ENCODE measurements at places on chromosomes 2 and 18.

DNA sequence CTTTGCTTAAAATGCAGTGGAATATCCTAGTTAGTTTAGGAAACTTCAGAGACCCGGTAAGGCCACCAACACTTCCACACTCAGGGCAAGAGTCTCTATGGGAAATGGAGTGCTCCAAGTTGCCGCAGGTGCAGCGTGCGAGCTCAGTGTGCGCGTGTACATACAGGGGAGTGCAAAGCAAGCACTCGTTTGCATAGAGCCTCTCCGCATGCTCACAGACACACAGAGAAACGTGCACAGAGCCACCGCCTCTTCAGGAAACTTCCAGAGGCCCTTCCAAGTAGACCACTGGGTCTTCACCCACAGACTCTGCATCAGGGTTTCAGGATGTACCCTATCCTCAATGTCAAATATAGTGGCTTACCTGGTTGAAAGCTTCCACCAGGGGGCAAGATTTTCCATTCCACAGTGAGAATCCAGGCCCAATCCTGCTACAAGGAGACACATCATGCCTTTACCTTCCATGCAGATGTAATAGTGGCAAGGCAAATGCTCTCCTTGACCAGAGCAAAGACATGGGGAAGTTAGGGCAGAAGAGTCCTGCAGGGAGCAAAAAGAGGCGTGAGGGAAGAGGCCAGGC, 513.0 kb upstream of the MYT1L start:
- DNase-seq: no peak

GRCh38 chr18:68441241-68441640, 273.7 kb downstream of the TMX3 start:
- no peak for DNase-seq

DNA sequence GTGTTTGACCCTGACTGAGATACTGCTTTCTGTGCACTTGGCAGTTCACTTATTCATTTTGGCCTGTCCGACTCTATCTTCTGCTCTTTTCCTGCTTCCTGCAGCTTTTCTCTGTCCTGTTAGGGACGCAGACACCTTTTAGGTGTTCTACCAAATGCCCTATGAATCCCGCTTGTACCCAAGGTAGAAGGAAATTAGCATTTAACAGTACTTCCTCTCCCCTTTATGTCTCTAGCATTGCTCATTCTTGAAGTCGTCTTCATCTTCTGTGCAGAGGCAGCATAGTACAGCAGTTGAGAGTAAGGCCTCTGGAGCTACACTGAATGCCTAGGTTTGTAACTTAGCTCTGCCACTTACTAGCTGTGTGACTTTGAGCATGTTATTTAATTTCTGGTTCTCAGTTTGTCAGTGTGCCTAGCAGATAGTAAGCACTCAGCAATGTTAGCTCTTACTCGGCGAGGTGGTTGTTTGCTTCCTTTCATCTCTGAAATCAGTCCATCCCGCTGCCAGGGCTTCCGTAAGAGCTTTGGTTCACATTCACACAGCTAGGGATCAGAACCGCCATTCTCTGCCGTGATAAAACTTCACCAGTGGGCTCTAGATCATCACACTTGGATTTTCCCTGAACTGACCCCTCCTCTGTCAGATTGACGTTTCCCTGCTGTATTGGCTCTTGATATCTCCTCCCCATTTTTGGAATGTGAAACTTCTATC, 1.4 kb downstream of the CCT7 start:
- no peak for DNase-seq

- DNase-seq: no peak
Measured at GRCh38 chr18:62545098-62545497, 22.3 kb downstream of the ZCCHC2 start.

GRCh38 chr2:176075481-176075880, 8.3 kb downstream of the EVX2 start:
- DNase-seq: no peak

GRCh38 chr18:35179906-35180305, 60.9 kb upstream of the ZNF397 start:
- DNase-seq: no peak

DNA sequence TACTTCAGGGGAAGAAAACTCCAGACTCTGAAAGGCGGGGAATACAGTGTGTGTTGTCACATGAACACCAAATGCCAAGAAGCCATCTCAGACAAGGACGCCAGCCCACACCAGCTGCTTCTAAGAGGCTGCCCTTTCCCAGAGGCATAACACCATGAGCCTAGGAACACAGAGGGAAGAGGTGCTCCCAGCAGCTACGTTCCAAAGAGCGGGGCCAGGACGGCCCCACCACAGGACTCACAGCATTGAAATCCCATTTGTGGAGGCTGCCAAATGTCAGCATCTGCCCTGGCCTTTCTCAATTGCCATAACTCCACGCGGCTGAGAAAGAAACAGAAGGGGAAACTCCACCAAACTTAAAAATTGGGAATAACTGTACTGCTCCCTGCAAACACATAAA, 20.1 kb upstream of the ID2 start:
- DNase-seq: no peak

GRCh38 chr18:3255611-3256165, 6.2 kb upstream of the MYL12B start:
- DNase-seq: no peak

DNA sequence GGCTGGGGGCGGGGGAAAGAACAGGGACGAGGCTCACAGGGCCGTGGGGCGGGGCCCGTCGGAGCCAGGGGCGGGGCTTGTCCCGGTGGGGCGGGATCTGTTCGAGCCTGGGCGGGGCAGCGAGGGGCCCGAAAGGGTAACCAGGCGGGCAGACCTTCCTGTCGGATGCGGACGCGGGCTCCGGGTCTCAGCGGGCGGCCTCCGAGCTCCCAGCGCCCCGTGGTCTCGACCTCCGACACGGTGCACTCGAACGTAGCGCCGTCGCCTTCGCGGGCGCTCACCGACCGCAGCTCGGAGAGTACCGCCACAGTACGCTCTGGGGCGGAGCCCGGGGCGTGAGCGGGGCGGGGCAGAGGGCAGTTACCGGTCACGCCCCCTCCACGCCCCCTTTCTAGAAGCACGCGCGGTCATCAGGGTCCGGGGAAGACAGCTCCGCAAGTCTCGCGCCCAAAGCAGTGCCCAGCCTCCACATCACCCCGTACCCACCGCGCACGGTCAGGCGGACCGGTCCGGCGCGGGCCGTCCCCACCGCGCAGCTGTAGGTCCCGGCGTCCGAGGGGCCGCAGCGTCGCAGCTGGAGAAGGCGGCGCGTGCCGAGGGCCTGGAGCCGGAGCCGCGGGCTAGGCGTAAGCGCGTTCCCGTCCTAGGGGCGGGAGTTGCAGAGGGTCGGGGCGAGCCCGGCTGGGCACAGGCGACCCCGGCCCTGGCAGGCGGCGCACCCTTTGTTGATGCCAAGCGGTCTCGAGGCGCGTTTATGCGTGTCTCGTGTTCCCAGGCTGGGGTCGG, 8.7 kb downstream of the TMEM198 start:
- peak; percentile 66 for DNase-seq

- DNase-seq: no peak
Measured at GRCh38 chr2:131146231-131146630, 41.1 kb downstream of the PLEKHB2 start.
